NCI-H345 (cell line): ENCODE measurements at places on chromosomes 7 and 10.

DNA sequence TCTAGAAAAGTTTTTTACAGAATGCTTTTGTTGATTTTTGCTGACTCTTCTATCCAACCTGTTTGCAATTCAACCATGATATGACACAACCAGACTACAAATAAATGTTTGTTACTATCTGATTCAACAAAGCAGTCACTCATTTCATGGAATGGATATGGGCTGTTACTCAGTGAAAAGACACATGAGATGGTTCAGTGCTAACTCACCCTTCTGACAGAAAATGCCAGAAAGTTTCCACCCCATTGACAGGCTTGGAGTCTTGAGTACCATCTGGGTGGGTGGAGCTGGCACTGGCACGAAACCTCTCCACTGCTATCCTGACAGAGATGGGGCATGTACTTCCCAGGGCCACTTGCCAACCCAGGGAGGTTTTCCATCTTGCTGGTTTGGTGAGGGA is 39.5 kb downstream of the RBM28 start:
- DNase-seq = peak; percentile 5

DNA sequence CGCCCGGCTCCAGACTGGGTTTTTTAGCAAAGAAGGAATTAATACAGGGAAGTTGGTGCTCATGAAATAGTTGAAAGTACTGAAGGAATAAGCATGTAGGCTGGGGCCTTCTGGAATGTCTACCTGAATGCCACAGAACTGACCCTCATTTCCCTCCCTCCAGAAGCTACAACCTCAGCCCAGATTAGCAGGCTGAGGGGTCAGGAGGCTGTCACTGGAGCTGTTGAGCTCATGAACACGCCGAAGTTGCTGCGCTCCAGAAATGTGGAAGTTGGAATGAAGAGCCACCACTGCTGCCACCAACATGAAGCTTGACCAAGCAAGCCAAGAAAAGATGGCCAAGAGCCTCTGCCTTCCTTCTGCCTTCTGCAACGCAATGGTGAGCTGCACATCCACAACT is 52.2 kb upstream of the KMT2E start:
- no peak for DNase-seq

DNA sequence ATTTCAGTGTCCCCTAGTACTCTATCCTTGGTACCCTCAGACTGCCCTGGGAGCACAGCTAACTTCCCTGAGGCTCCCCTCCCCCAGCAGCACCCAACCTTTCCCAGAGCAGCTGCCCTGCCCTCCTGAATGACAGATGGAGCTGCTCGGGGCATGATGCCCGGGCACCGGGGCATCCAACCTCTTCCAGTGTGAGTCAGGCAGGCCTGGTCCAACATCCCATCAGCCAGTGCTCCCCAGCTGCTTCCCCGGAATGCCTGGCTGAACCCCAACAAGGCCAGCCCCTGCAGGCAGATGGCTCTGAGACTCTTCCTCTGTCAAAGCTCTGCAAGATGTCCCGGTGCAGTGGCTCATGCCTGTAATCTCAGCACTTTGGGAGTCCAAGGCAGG is 11.9 kb upstream of the TSPAN15 start:
- no peak for DNase-seq

DNA sequence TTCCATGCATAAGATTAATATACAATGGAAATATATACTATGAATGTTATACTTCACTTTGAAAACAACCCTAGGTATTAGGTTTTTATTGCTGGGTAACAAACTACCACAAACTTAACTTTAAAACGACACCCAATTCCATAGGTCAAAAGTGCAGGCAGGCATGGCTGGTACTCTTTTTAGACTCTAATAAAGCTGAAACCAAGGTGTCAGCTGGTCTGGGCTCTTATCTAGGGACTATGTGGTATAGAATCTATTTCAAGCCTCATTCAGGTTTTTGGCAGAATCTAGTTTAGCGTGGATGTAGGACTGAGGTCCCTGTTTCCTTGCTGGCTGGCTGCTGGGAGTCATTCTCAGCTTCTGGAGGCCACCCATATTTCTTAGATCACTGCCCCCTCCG is 65.0 kb upstream of the TMEM168 start:
- no peak for DNase-seq

GRCh38 chr10:21475393-21475792 is 50.1 kb downstream of the SKIDA1 start:
- peak; percentile 14 for DNase-seq

DNA sequence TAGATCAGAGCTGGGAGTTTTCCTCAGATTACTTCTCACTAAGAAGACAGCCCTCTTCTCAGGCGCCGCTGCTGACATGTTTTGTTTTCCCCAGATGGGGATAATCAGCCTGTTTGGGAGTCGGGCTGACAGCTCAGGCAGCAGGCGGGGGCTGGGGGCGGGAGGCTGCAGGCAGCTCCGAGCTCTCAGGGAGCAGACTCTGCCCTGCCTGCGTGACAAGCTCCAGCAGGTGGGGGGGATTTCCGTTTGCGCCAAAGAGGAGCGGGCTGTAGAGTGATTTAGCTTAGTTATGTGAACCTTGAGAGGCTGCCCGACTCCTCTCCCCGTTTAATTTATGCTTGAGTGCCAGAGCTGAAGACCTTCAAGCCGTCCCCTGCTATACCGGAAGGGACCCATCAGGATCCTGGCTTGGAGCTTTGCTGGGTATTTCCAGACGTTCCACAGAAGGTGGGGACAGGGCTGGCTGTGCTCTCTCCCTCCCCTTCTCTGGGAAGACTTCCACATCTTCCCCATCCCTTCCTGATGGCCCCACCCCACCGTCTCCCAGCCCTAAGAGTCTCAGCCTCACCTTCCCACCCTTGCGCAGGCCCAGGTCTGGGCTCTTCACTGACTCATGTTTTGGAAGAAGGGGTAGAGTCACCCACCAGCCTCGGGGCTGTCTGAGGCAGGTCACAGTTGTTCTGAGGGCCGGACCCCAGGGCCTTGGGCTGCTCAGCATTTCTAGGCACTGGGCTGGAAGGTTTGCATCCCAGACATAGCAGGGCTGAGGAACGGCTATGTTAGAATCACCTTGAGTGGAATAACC is 24.7 kb upstream of the ADCYAP1R1 start:
- no peak for DNase-seq

DNA sequence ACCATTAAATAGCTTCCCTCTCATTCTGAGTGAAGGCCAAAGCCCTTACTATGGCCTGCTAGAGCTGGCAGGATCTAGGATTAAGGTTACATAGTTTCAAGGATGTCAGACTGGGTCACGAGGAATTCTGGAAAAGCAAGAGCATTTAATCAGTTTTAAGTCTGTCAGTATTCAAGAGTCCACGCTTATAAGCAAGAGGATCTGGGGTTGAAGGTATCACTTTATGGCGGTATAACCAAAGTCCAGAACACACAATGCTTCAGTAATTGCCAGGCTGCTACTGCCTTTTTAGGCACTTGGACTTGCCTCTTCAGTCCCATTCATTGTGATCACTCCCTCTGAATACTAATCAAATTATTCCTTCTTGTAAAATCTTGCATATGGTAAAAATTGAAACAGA is 101.0 kb downstream of the HBP1 start:
- no peak for DNase-seq

DNA sequence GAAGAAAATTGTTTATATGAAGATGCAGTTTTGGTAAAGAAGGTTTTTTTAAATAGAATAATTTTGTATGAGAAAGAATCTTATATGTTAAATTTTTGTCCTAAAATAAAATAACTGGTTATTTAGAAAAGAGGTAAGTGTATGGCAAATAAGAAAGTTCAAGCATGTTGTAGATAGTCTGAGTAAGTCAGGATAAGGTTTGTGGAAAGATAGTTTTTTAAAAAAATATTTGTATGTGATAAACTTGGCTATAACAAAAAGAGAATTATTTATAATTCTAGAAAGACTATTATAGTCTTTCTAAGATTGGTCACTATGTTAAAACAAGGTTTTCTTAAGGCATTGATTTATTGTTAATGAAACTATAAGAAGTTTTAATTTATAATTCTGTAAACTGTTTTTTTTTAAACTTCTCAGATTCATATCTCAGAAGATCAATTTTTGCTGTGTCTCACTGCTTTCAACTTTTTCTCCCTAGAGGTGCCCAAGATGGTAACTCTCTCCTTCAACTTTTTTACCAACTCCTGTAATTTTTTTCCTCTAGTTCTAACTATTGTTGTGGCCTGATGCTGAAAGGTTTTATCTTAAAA is 698.6 kb downstream of the CCSER2 start:
- DNase-seq = no peak

GRCh38 chr10:75654171-75654771 is 222.8 kb downstream of the LRMDA start:
- DNase-seq = no peak

DNA sequence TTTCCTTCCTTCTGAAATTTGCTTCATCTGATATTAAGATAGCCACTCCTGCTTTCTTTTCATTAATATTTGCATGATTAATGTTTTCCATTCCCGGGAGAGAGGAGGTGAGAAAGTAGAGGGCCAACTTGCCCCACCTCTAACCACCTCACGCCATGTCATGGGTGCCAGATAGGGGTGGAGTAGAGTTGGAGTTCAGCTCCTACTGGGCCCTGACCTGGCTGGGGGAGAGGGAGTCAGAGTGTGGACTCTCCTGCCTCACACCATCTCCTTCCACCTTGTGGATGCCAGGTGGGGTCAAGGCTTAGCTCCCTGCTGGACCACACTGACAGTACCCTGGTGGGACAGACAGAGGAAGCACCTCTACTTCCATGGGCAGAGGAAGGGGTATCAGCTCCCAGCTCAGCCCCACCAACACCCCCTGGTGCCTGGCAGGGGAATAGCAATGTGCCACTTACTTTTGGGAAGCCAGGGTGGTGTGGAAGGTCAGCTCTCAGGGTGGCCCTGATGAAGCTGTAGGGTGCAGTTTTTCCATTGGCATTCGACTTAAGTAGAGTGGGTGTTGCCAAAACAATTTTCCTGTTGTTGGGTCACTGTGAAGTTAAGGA is 28.0 kb downstream of the CHST12 start:
- DNase-seq = no peak

DNA sequence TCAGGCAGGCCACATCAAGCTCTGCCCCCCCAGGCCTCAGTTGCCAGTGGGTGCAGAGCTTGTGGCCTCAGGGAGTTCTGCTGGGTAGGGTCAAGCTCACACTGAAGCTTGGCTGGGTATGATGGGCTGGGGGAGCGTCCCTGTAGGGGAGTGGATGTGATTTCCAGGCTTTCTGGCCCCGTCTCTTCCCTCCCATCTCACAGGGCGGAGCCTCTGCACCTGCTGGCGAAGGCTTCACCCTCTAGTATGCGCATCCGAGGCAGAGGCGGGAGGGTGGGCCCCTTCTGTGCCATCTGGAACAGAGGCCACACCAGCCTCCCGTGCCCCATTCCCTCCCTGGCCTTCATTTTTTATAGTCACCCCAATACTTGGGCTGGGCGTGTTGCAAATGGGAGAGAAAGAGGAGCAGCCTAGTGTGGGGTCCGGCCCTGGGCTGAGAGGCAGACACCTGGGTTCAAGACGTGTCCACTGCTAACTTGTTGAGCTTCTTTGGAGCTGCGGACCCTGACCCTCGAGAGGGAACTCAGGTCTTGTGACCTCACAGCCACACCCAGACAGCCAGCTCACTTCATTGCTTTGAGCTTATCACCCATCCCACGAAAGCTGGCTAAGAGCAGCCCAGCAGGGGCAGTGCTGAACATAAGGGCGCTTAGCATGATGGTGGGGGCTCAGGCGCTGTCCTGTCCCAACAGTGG is 2.3 kb downstream of the AQP1 start:
- no peak for DNase-seq

- DNase-seq = no peak
These were observed 38.1 kb upstream of the ADO start for GRCh38 chr10:62766386-62766785.

DNA sequence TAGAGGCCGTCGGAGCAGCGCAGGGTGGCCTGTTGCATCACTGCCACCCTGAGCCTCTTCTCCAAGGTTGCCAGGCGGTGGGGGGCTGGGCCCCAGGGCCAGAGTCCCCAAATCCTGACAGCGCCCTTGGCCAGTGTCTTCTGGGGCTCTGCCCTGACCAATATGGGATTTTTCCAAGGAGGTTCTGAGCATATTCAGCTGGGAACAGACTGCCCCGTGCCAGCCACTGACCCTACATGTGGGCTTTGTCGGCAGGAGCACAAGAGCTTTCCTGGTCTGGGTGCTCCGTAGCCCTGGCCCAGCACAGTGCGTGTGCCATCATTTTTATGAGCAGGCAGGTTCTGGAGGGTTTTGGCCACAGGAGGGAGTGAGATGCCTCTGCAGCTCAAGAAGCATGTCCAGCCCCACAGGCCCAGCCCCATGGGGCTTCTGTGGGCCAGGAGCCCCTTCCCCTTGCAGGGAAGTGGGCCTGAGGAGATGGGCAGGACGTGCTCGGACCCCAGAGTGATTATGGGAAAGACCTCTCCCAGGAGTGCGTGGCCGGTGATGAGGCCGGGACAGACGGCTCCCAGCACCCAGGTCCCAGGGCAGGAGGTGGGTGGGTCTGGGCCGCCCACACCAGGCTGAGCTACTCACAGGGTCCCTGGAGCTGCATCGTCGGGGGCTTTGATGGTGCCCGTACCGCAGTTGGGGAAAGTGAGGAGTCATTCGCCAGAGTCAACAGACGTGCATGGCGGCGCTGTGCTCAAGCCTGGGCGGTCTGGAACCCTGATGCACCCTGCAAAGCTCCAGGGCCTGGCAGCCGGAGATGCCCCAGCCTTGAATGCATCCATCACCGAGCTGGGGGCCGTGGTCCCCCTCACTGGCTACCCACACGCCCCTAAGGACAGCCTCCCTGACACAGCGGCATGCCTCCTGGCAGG is 66.6 kb downstream of the PWWP2B start:
- DNase-seq = no peak

- peak; percentile 52 for DNase-seq
These were observed 90.2 kb downstream of the FRMD4A start for GRCh38 chr10:14240253-14241189.

GRCh38 chr7:79060498-79060897 is 393.0 kb downstream of the MAGI2 start:
- DNase-seq = no peak

DNA sequence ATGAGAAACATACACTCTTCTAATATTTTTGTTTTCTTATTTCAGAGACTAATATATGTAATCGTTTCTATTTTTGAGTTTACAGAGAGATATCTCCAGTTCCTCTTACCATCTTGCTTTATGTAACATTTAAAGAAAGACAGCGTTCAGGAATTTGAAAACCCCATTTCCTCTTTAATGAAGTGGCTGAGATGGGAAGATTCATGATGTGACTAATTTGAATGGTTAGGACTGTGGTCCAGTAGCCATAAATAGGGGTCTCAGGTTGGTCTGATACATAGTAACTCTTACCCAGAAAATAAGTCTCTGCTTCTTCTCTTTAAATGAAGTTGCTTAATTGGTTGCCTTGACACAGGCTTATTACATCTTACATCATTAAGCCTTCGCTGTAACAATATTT is 6.9 kb downstream of the KMT2E start:
- no peak for DNase-seq

- DNase-seq = no peak
These were observed 1.5 kb downstream of the RET start for GRCh38 chr10:43078175-43078985.

DNA sequence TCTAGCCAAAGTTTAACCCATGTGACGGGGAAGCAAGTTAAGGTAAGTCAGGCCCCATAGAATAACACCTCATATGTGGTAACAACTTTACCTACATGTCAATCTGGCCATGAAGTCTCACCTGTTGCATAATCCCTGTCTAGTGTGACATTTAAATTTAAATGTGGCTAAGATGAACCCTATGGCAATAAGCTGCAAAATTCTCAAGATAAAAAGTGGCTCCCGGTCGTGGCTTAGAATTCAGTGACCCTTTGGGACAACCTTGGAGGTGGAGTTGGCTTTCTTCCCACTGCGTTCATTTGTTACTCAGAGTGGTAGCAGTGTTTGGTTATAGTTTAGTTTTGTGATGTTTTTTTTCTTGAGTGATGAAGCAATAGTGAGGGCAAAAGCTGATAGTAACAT is 90.6 kb downstream of the ARID5B start:
- DNase-seq = no peak
